Stimulated activated CD8-positive, alpha-beta memory T cell treated with anti-CD3 and anti-CD28 coated beads, Interleukin-7, amount 100 ng/mL, for 1 hour (primary cell): ENCODE measurements at places on chromosomes 13 and 19.

DNA sequence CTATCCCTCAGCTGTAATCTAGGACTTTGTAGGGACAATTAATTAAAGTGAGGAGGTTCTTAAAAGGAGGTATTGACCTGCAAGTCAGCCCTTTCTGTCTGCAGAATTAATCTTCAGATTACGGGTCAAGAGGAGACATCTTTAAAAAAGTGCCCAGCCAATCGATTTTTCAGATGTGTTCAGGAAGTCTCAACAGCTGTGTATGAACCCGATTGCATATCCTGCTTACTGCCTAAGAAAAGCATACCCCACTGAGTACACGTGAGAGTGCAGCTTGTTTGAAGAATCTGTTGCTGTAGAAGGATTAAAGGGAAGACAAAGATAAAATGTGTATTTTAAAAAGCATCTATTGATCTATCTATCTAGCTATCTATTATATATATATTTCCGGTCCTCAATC, 1194.5 kb downstream of the UQCRFS1 start:
- DNase-seq = no peak

- no peak for DNase-seq
These were observed 37.9 kb upstream of the CPB2 start for GRCh38 chr13:46142776-46143175.

DNA sequence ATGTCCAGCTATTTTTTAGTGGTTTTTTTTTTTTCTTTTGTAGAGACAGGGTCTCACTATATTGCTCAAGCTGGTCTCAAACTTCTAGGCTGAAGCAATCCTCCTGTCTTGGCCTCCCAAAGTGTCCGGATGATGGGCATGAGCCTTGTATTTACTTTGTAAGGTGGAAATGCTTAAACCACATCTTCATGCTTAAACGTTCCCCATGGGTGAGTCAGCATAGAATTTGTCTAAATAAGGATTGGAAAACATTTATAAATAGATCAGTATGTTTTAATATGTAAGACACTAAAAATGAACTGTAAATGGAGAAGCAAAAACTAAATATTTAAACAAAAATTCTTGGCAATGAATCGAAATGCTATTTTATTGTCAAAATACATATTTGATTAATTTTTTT, 698.0 kb downstream of the PCDH9 start:
- no peak for DNase-seq

DNA sequence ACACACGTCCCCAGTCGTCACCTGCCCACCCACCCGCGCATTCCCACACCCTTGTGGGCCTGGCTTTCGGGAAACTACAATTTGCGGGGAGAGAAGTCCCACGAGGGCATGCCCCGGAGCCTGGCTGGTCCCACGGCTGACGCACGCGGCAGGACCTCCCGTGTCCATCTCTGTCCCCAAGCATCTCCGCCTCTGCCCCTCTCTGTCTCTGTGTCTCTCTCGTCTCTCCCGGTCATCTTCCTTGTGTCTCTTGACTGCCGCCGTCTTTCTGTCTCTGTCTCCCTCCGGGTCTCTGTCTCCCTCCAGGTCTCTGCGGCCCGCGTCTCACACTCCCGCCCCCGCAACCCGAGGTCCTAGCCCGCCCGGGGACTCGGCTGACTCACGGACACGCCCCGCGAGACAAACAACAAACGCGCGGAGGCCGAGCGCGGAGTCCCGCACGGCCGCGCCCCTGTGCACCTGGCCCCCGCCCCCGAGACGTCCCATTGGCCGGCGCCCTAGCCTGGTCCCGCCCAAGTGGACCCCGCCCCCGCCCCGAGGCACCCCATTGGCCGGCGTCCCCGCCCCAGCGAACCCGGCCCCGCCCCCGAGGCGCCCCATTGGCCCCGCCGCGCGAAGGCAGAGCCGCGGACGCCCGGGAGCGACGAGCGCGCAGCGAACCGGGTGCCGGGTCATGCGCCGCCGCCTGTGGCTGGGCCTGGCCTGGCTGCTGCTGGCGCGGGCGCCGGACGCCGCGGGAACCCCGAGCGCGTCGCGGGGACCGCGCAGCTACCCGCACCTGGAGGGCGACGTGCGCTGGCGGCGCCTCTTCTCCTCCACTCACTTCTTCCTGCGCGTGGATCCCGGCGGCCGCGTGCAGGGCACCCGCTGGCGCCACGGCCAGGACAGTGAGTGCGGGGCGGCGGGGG, at the start of gene FGF22:
TSS of gene FGF22 (plus strand) at position 627 of the 908 bp plus-strand sequence. CDS start at position 674, 47 bp downstream.
- peak; percentile 94 for DNase-seq

GRCh38 chr13:23778879-23779278, 110.3 kb downstream of the MIPEP start:
- DNase-seq = no peak

DNA sequence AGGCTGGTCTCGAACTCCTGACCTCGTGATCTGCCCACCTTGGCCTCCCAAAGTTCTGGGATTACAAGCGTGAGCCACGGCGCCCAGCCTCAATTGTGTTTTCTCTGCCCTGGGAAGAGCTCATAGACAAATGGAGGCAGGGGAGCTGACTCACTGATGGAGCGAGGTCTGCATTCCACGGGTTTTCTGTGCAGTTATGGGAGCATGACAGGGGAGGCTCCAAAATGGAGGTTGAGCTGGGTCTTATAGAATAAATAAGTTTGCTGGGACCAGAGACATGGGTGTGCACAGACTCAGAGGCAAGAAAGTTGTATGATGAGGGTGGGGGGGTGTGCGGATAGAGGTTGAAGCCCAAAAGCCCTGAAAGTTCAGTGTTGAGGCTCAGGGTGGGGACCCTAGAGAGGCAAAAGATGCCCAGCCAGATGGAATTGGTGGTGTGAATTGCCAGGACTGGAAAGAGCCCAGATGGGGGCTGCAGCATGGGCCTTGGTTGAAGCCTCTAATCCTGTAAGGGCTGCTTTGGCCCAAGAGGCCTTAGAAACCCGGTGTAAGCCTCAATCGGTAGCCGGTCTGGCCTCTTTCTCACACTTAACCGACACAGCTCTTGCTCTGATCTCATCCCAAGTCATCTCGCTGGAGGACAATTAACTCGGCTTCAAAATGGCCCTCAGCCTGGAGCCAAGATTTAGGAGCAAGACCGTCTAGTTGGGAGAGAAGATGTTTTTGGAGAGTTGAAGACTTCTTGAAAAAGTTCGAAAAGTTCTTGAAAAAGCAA, 1.9 kb downstream of the TPM4 start:
- DNase-seq = no peak

DNA sequence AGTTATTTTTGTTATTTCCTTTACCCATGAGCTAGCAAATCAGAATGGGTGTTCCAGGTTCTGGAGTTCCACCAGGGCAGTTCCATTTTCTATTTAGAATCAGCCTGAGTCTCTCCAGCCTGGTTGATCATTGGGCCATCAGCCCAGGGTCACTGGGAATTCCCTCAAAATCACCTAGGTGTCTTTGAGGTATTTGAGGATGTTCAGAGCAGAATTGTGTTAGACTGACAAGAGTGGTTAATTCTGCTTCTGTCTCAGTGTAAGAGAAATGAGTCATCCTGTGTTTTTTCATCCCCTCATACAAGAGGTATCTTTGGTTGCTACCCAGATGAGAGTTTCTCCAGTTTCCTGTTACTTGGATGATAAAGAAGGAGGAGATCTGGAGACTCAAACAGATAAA, 11.7 kb downstream of the ZNF66 start:
- DNase-seq = no peak

- peak; percentile 17 for DNase-seq
These were observed 740 bp downstream of the WDFY2 start for GRCh38 chr13:51584731-51585672.

DNA sequence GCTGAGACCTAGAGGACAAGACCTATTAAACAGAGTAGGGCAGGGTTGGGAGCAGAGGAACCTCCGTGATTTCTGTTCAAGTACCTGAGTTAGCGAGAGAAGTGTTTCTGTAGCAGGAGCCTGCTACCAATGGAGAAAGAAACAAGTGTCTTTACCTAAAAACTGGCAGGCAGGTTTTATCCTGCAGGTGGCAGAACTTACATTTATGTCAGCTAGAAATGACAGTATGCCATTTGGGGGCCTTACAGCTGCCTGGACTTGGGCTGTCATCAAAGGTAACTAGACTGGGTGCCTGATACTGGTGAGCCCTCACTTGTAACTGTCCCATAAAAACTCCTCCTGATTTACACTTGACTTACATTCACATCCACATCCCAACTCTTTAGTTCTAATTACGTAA, 185.3 kb upstream of the MIR17HG start:
- DNase-seq = no peak

DNA sequence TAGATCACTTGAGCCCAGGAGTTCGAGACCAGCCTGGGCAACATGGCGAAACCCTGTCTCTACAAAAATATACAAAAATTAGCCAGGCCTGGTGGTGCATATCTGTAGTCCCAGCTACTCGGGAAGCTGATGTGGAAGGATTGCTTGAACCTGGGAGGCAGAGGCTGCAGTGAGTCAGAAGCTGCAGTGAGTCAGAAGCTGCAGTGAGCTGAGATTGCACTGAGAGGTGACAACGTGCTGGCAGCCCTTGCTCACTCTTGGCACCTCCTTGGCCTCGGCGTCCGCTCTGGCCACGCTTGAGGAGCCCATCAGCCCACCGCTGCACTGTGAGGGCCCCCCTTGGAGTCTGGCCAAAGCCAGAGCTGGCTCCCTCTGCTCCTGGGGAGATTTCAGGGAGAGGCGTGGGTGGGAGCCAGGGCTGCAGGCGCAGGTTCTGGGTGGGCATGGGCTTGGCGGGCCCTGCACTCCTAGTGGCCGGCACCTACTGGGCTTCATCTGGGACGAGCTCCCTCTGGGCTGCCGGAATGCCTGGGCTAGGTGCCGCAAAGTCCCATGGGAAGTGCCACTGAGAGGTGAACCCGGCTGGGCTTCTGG, 39.5 kb upstream of the RPL21 start:
- no peak for DNase-seq

DNA sequence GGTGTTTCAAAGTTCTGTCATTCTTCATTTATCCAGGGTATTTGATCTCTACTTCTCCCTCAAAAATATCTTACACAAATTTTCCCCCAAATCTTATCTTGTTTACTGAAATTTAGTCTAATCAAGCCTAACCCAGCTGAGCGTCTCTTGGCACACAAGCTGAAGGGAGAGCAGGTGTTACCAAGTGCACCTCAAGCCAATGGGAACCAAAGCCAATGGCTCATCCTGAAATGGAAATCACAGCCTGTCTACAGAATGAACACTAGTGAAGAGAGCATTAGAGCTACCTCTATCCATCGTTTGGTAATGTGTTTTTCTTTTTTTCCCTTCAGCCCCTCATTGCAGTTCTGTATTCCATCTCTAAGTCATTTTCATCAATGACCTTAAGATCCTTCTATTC, 1350.8 kb downstream of the OLFM4 start:
- no peak for DNase-seq

DNA sequence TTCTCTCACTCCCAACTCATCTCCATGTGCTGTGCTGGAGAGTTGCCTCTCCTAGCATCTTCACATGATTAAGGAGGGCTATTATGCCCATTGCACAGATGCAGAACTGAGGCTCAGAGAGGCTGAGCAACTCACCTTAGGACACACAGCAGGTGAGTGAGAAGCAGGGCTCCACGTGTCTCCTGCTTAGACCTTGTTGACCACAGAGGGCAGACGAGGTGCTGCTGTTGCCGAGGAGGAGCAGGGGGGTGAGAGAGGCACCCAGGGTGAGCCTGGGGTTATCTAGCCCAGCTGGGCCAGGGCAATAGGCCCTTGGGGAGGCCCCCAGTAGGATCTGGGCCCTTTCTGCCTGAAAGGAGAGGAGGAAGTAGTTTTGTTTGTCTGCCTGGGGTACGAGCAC, 2.4 kb upstream of the HSH2D start:
- no peak for DNase-seq

DNA sequence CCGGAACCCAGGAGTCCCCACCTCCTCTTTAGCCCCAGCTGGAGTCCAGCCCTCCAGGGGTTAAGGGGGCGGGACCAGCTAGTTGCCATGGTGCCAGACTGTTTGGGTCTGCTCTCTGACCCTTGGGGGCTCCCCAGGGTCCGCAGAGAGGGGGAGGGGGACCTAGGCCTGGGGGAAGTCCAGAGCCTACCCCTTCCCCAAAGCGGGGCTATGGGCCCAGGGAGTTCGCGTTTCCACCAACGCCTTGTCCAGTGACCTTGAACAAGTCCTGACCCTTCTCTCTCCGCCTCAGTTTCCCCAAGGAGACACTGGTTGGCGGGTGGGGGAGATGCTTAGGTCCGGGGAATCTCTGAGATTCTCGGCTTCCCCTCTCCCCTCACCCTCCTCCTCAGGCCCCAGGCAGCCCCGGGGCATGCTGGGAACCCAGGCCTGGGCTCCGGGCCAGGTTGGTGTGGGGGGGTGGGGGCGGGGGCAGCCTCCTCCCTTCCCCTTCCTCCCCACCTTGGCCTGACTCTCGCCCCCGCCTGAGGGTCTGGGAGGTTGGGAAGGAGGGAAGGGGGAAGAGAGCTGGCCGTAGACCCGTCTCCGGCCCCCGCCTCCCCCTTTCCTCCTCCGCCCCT, 2.6 kb upstream of the SPACA6 start:
- DNase-seq = no peak

GRCh38 chr13:110648848-110649421, 33.6 kb downstream of the NAXD start:
- DNase-seq = no peak

- DNase-seq = no peak
These were observed 2.4 kb downstream of the AURKC start for GRCh38 chr19:57233207-57233606.

DNA sequence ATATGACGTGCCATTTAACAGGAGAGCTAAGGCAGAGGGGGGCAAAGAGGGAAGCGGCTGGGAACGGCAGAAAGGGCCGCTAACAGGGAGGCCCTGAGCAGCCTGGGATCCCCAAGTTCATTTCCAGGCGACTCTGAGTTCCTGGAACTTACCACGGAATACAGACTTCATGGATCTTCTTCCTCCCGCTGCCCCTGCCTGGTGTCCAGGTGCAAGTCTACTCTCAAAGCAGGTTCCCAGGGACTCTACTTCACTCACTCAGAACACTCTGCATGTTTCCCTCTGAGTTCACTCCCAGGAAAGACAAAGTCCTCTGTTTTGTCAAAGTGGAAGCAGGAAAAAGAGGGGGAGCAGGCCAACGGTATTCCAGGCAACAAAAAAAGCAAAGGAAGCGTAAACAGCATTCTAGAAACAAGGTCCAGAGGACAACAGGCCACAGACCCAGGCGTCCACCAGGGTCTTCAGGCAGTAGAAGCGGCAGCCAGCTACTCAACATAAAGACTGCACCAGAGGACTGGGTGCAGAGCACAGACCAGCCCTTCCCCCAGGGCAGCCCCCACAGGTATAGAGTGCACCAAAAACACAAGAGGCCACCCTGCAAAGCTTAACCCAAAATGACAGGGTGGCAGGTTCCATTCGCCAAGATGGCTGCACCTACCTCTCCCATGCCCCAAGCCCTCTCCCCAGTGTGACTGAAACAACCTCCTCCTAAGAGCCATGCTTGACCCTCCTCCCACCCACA, 3.0 kb downstream of the MIER2 start:
- no peak for DNase-seq

DNA sequence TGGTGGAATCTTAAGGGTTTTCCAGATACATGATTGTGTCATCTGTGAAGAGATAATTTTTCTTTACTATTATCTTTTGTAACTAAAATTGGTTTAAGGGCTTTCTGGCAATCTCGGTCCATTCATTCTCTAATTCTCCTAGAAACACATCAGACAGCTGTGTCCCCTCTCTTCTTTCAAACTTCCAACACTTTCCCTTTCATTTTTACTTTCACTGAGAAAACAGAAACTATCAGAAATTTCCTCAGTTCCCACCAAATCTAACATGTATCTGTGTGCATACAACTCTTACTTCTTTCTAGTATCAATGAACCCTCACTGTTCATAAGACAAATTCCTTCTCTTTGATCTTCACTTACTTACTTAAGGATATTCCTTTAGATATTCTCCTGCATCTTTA, 40.2 kb downstream of the KCNRG start:
- DNase-seq = no peak

- DNase-seq = no peak
These were observed 53.6 kb downstream of the GADD45B start for GRCh38 chr19:2529473-2529918.

- DNase-seq = no peak
These were observed 283.9 kb downstream of the UQCRFS1 start for GRCh38 chr19:28929006-28929405.
